ENCODE measurements at places on chromosomes 1 and 21.

GRCh38 chr1:9420835-9421532 is 118.3 kb upstream of the SLC25A33 start:
- DNase-seq: no peak

DNA sequence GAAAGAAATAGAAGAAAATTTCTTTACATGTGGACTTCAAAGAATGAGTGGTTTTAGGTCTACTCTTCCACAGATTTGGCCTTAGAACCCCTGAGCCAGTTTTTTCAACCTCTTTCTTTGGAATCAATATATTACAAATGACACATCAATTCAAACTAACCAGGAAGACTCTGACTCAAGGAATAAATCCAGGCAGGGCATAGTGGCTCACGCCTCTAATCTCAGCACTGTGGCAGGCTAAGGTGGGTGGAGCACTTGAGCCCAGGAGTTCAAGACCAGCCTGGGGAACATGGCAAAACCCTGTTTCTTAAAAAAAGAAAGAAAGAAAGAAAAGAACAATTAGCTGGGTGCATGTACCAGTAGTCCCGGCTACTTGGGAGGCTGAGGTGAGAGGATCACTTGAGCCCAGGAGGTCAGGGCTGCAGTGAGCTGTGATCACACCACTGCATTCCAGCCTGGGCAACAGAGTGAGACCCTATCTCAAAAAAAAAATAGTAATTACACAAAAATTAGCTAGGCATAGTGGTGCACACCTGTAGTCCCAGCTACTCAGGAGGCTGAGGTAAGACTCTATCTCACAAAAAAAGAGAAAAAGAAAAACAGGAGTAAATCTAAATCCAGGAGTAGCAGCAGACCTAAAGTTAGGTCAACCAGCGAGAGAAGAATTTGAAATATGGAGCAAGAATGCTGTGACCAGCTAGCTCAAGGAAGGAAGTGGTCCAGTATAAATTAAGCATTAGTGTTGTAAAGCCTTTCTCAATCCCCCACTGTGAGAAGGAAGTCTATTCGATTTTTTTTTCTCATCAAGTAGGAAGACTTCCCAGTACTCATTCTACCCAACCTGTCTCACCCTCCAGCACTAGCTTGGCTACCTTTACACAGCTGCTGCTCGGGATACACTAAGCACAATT is 1.9 kb downstream of the SORT1 start:
- DNase-seq: no peak

- no peak for DNase-seq
Observed at GRCh38 chr1:230878591-230878990, 10.3 kb upstream of the C1orf198 start.

DNA sequence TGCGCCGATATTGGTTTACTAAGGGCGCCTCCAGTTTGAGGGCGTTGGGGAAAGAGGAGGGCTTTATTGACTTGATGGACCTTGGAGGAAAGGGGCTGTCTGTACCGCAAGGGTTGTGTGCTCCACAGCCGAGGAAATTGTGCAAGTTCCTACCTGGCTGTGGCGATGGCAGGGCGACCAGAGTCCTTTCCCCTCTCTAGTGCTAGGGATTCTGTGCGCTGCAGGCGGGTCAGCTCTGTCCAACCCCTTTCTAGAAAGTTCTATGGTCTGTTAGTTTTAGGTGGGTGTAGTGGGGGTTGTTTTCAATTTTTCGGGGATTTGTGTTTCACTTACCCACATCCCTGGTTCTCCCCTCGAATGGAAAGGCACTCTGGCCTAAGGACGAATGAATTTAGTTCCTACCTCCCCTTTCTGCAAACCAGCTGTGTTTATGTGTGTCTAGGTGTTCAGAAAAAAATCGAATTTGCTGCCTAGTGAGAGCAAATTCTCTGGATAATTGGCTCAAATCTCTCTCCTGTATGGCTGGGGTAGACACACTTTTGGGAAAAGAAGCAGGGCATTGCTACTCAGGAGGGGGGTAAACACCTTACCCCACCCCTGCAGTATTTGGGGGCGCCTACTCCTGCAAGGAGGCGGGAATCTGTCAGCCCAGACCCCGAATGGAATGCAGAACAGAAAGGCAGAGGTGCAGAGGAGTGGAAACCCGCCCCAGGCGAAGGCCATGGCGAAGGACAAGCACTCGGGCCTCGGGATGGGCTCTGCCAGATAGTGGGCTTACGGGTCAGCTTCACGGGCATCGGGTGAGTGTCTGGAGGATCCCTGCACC is 2.0 kb downstream of the DMBX1 start:
- no peak for DNase-seq

DNA sequence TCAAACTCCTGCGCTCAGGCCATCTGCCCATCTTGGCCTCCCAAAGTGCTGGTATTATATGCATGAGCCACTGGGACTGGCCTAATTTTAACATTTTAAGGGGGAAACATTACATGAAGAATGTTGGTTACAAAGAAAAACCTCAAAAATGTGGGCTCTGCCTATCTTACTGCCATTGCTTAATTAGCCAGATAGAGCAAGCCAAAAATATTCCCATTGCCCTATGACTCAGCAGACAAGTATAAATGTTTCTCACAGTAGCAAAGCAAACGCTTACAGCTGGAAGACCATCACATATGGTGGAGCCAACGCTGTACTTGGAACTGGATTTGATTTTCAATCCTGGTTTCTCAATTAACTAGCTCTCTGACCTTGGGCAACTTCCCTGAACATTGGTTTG is 502.0 kb downstream of the SMYD3 start:
- DNase-seq: no peak

DNA sequence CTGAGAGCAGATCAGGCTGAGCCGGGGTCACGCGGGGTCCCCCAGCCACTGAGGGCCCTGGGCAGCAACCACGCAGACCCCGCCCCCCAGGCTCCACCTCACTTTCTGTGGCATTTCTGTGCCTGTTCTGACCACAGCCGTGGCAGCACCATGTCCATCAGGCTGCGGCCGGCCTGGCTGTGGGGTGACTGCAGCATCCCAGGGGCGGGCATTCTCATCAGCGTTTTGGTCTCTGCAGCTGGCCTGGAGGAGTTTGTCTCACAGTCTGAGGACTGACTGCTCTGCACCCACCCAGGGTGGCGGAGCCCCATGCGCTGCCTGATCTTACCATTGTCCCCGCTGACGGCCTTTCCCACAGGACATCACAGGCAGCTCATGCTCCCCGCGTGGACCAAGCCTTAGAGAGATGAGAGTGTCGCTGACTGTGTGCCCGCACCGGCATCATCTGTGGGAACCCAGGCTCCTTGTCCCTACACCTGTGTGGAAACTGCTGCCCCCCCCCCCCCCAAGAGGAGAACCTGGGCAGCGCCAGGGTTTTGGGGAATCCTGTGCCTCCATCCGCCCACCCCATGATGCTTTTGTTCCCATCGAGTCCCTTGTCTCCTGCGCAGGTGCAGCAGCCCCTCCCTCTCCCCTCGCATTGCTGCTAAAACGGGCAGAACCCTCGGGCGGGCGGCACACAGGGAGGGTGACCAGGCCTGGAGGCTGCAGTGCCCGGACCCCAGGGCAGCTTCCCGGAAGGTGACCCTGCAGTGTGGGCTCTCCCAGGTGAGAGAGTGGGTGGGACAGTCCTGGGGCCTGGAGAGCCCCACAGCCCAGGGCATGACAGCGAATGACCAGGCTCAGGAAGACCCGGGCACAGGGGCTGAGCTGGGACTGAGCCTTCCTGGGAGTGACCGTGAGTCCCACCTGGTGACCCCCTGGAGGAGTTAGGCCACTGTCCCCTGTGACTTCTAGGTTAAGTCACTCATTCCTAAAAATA is 1.8 kb downstream of the KRTAP10-1 start:
- no peak for DNase-seq

DNA sequence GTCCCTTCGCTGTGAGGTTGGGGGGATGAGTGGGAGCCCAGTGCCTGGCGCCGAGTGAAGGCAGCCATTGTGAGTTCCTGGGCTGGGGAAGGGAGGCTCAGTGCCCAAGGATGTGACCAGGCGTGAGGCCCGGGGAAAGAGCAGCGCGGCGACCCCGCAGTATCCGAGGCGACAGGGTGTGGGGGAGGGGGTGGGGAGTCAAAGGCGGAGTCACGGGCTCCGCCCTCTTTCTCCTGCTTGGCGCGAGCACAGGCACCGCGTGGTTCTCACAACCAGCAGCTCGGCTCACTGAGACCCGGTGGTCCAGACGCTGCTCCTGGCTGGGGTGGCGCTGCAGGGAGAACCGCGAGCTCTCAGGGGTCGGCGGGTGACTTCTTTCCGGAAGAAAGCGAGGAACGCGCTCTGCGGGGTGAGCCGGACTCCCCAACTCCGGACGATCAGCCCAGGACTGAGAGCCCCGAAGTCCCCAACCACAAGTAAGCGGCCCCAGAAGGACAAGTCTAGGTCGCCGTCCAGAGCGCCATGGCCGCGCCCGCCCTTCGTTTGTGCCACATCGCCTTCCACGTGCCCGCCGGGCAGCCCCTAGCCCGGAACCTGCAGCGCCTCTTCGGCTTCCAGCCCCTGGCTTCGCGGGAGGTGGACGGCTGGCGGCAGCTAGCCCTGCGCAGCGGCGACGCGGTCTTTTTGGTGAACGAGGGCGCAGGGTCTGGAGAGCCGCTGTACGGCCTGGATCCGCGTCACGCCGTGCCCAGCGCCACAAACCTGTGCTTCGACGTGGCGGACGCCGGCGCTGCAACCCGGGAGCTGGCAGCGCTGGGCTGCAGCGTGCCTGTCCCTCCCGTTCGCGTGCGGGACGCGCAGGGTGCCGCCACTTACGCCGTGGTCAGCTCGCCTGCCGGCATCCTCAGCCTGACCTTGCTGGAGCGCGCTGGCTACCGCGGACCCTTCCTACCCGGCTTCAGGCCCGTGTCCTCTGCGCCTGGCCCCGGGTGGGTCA is at the start of gene HPDL:
Gene HPDL, plus strand, starts transcription at position 269 of the 997 bp plus-strand sequence. Its CDS starts 254 bp downstream, at position 523.
- peak; percentile 73 for DNase-seq

DNA sequence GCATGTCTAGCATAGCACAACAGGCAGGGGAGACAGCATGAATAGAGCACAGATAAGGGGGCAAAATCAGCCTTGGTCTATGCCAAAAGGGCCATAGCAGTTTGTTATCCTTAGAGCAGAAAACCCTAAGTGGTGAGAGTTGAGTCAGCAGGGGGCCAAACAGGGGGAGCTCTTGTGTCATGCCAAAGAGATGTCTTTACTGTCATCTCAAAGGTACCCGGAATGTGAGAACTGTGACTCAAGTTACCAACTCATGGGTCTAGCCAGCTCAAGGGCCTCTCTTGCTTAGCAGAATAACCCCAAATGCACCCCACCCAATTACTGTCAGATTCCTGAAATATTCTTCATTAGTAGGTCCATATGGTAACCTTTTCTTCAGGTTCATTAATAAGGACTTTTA is 45.9 kb upstream of the NRDC start:
- DNase-seq: no peak

- DNase-seq: no peak
Observed at GRCh38 chr1:229887043-229887822, 179.8 kb upstream of the GALNT2 start.

Measured in stimulated activated CD8-positive, alpha-beta memory T cell treated with anti-CD3 and anti-CD28 coated beads, Interleukin-4, amount 100 ng/mL, for 24 hours (primary cell).